Stimulated activated CD4-positive, alpha-beta T cell treated with anti-CD3 and anti-CD28 coated beads, Interleukin-4, amount 100 ng/mL, for 48 hours (primary cell): ENCODE measurements at places on chromosomes 7 and 10.

DNA sequence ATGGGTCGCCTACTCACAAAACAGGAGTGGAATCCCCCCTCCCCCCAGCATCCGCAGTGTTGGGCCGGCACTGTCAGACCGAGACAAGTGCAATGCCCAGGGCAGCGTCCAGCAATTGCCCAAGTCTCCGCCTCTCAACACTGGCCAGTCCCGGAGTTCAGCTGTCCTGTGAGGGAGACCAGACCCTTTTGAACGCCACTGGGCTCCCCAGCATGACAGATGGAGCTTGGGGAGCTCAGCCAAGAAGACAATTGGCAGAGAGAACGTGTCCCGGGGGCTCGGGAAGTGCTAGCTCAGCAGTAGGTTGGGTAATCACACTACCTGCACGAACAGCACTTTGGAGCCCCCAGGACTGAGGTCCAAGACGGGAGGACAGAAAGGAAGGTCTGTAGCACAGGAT, 4.7 kb downstream of the COPS6 start:
- DNase-seq, result no peak

GRCh38 chr10:13945390-13946208, 358.8 kb downstream of the PRPF18 start:
- DNase-seq, result no peak

- DNase-seq, result no peak
Measured at GRCh38 chr7:1454542-1454941, 4.7 kb downstream of the MICALL2 start.

GRCh38 chr10:60536529-60537114, 146.9 kb upstream of the ANK3 start:
- DNase-seq, result no peak

DNA sequence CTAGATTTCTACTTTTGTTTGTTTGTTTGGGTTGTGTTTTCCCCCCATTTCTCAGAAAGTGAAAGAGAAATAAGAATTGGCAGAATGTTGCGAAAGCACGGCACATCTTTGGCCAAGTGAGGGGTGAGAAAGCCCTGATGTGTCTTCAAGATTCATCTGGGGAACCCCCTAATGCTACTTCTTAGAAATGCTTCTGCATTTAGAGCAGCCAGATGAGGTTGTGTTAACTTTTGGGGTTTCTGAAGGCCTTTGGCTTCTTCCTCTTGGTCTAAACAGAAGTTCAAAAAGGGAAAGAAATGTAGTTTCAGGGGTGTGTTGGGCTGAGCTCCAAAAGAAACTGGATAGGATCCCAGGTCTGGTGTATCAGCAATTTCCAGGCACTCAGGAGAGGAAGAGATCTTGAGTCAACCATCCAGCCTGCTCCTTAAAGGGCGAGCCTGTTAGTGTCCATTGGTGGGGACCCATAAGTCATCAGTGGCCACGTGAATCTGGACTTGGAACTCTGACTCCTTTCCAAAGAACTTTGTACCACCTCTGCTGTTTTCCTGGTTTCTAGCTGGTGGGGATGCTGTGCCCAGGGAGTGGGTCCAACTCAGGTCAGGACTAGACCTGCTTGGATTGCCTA, 6.5 kb downstream of the DUSP5 start:
- DNase-seq, result peak; percentile 18

- DNase-seq, result no peak
Measured at GRCh38 chr10:22698941-22699440, 15.4 kb downstream of the PIP4K2A start.

DNA sequence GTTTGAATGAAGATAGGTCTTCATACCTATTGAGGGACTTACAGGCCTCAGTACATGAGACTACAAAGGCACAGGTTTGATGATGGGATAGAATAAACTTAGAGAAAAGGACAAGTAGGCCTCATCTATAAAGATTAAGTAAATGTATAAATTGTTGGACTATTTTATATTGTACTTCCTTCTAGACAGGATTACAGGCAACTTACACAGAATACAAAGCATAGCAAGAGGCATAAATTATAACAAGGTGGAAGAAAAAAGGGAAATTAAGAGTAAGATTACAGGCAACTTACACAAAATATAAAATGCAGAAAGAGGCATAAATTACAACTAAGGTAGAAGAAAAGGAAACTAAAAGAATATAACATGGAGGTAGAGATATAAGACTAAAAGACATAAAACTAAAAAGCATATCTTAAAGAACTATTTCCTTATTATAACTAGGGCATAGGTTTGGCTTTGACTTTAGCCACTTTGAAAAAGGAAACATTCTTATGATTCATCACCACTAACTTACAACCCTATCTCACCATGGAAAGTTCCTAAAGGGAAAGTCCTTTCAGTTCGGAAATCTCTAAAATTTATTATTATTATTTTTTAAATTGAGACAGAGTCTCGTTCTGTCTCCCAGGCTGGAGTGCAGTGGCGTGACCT, 153.1 kb downstream of the GALNT11 start:
- DNase-seq, result no peak

GRCh38 chr10:42877496-42878030, 95.0 kb downstream of the BMS1 start:
- no peak for DNase-seq

GRCh38 chr7:12294701-12295100, 83.6 kb downstream of the TMEM106B start:
- DNase-seq, result no peak

DNA sequence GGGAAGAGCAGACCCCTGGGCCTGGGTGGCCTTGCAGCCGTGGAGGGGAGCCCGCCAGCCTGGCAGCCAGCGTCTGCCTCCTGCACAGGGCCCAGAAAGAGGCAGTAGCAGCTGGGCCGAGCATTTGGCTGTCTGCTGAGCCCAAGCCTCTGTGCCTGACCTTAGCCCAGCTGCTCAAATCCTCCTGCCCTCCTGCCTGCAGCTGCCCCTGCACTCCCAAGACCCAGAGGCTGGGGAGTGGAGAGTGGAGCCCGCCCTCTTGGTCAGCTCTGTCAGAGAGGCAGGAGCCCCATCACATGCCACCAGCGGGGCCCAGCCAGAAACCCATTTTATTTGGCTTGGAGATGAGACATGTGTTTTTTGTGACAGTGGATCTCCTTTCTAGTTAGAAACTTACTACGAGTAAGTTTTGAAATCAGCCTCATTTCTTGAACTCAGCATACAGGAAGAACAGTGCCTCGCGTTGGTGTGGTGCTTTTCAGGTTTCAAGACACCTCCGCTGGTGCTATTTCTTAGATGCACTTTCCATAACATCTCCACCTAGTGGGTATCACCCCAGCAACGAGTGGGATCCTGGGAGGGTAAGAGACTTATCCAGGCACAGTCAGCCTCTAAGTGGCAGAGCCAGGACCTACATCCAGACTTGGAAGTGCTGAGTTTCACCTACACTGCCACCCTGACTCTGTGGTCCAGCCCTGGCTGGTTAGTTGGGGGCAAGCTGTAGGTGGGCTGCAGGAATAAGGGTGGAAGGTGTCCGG, 477.1 kb downstream of the RPS24 start:
- DNase-seq, result no peak

DNA sequence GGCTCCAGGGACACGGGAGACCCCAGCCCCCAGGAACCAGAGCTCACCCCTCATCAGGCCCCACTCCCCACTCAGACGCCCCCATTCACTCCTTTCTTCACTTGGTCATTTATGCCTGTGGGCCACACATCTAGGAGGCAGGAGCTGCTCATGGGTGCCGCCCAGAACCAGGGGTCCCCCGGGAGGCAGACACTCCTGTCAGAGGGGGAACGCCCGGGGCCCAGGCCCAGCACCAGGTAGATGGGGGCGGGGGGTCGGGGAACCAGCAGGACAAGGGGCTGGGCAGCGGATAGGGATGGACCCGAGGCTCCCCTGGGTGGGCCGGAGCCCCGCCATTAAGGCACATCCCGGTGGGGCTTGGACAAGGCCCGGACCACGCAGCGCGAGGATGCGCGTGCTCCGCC, 11.8 kb downstream of the CALY start:
- no peak for DNase-seq

DNA sequence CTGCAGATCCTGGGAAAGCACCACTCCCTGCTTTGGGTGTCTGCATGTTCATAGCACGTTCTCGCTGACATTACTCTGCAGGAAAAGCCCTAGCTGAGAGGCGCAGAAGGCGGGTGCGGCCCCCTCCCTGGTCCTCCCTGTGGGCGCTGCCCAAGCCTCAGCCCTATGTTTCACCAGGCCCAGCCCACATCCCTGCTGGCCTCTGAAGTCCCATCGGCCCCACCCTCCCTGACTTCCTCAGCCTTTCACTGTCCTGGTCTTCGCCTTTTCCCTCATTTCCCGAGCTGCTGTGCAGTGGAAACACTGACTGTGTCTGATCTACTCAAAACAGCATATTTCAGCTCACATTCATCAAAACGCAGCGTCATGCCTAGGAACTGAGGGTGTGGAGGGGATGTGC, 36.3 kb upstream of the DIP2C start:
- DNase-seq, result no peak

DNA sequence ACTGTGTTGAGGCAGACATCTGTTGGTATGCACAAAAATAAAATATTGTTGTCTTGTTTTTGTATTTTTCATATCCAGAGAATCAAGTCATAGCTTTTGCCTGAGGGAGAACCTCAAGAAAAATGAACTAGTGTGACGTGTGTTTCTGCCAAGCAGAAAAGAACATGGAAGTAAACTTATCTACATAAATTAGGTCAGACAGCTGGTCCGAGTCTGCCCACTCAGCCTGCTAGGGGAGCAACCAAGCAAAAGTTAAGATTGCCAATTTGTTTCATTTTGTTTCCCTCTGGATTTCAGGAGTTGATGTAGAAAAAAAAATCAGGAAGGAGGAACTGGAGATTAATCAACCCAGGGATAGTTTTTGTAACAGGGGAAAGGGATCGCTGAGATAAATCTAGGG, 572.4 kb upstream of the LRRTM3 start:
- no peak for DNase-seq

- no peak for DNase-seq
Measured at GRCh38 chr7:71254751-71255150, 122.8 kb downstream of the GALNT17 start.

DNA sequence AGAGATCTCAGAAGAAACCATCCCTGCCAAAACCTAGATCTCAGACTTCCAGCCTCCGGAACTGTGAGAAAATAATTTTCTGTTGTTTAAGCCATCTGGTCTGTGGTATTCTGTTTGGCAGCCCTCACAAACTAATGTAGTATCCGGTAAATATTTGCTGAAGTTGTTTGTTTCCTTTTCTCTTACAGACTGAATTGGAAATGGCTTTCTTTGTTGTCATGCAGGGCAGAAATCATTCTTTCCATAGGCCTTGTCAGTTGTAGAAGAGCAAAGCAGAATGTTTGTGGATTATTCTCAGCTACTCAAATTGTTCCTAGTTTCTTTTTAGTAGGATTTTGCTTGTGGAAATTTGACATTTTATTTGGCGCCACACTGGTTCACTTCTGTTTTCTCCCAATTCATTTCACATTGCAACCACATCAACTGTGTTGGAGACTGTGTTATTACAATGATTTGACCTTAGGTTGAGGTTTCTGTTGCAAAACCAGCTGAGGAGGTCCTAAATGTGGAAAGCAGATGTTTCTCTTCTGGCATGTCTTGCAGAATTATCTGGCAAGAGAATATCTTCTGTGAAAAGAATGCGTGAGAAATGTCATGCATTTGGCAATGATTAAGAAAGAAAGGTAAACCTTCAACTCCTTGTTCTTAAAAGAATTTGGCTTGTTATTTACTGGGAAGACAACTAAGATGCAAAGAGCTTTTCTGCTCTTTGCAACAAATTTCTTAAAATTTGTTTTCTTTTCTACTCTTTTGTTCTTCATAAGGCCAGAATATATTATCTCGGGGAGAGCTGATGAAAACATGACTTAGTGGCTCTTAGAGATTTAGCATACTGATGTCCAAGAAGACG, 25.8 kb downstream of the ACTA2 start:
- DNase-seq, result no peak

GRCh38 chr7:75914169-75914654, 743 bp upstream of the POR start:
- DNase-seq, result no peak

DNA sequence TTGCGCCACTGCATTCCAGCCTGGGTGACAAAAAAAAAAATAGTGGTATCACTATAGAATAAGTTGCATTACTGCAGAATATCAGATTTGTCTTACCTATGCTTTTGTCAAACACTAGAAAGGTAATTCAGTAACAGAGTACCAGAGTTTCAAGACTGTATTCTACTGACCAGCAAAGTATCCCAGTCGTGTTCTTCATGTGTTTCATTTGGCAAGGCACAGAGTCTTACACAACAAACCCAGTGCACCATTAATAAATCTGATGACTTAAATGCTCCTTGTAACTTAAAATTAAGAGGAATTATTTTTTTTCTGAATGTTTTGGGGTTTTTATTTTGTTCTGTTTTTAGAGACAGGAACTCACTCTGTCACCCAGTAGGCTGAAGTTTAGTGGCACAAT, 34.4 kb upstream of the PBLD start:
- no peak for DNase-seq

- no peak for DNase-seq
Measured at GRCh38 chr7:1136841-1137516, 23.0 kb downstream of the ZFAND2A start.

DNA sequence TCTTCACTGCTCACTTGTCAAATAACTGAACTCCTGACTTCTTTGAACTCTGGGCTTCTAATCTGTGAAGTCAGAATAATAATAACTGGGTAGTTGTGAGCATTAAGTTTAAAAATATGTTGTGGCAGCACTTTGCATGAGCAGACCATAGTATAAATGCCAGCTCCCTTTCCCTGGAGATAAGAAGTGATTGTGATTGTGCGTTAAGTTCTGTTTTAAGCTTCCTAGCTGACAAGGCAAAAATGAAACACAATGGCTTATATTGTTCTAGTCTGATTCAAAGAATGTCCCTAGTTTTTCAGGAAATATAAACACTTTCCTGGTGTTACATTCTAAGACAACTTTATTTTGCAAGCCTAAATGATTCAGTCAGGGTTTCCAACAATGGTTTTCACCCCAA, 61.8 kb downstream of the PTPRE start:
- DNase-seq, result no peak

DNA sequence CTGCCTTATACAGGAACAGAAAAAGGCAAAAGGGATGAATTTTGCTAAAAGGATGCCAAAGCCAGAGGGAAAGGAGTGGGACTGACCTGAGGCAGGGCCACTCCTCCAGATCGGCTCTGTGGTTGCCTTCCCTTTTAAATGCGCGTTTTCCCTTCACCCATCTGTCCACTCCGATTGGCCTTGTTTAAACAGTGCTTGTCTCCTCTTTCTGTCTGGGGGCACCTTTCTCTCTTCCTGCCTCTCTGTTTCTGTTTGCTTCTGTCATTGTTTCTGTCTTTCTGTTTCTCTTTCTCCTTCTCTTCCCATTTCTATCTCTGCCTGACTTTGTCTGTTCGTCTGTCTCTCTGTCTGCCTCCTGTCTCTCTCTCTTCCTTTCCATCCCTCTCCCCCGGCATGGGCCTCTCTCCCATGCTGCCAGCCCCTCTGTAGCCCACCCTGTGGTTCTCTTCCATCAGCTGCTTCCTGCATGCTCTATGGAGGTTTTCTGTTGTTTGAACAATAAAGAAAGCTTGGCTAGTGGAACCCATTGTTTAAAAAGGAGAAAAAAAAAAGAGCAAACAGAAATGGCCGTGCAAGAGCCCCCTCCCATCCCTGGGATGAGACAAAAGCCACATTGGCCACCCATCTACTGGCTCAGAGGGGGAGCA, 29.5 kb upstream of the HSPB1 start:
- DNase-seq, result no peak
